ENCODE measurements at places on chromosomes 3 and 15.
A peak's percentile ranks its signal among the peaks of the same experiment; 100 is the strongest.

DNA sequence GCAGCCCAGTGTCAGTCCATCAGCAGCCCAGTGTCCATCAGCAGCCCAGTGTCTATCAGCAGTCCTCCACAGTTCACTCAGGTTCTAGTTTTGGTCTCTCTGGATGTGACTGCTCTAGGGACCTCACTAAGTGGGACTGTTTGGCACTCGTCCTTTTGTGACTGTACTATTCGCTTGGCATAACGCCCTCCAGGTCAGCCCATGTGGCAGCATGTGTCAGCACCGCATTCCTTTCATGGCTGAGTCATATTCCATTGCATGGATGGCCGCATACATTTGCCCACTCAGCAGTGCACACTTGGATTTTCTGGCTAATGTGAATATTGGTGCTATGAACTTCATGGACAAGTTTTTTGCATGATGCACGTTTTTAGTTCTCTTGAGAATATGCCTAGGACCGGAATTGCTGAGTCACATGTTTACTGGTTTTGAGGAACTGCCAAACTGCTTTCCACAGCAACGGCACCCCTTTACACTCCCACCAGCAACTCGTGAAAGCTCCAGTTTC lies 16.4 kb downstream of the CHST13 start:
- DNase-seq: no peak

DNA sequence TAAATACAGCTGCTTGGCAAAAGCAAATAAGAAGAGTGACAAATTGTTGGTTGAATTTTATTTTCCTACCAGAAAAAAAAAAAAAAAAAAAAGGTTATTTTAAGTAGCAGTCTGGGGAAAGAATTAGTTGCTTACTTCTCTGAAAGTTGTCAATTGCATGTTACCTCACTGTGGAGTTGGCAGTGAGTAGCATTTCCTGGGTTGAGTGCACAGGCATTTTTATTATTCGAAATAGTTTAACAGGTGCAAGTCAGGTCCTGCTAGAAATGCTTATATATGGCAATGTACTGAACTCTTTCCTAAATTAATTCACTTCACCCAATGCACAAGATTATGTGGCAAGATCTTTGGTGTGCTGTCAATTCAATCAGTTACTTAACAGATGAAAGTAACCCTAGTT lies 680.6 kb downstream of the EPHA3 start:
- no peak for DNase-seq

GRCh38 chr15:42056934-42057798 lies 36.3 kb upstream of the PLA2G4E start:
- DNase-seq: peak; percentile 35

GRCh38 chr3:130014526-130014925 lies 40.0 kb downstream of the TRH start:
- no peak for DNase-seq

DNA sequence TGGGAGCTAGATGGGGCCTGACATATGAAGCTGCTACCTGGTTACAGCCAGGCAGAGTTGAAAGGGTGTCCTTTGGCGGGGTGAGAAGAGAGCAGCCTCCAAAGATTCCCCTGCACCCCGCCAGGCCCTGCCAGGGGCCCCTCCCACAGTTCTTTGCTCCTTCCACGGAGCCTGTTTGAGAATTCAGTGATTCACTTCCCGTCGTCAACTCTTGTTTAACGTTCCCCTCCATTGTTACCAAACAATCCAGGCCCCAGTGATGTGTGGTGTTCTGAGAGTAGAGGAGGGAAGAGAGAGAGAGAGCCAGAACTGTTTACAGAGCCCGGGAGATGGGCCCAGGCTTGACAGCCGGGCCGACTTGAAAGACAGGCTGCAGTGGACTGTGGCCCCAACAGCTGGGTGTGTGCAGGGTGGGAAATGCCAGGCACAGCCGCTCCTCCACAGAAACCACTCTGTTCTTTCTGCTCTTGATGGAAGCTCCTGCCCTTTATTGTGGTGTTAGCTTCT lies 81.5 kb downstream of the SMAD3 start:
- peak; percentile 38 for DNase-seq

- no peak for DNase-seq
Observed at GRCh38 chr15:75153087-75153486, 48.6 kb upstream of the C15orf39 start.

GRCh38 chr15:45573961-45574629 lies 13.1 kb upstream of the BLOC1S6 start:
- DNase-seq: no peak

DNA sequence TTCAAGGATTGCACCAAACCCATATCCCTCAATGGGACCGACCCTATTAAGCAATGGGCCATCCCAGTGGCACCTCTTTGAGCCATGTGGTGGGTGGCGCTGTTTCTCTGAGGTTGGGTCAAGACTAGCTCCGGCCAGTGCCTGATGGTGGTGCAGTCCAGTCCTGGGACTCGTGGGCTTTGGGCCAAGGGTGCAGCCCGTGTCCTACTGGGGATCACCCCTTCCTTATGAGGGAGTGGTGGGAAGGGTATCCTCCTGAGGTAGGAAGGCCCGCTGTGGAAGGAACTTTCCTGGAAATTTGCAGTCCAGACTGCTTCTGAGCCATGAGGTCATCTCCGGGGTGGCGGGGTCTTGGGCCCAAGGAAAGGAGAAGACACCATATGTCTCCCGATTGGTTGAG lies 231.6 kb downstream of the SNRPN start:
- no peak for DNase-seq

GRCh38 chr3:100789579-100789978 lies 80.3 kb downstream of the TFG start:
- DNase-seq: no peak

- DNase-seq: no peak
Observed at GRCh38 chr3:185558395-185558794, 6.0 kb upstream of the LIPH start.

DNA sequence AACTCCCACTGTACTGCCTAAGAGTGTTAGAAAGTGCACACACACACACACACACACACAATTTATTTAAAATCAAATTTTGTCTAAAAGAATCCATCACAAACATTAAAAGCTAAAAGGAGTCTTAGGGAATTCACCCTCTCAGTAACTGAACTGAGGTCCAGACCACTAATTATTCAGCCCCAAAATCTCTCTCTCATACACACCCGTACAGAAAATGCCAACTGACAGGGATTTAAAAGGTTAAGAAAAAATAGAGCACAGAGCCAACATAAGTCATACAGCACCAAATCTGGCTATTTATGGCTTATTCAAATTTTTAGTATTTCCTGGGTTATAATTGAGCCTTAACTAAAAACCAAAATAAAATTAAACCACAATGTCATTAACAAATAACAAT lies 20.7 kb downstream of the GBE1 start:
- DNase-seq: no peak

DNA sequence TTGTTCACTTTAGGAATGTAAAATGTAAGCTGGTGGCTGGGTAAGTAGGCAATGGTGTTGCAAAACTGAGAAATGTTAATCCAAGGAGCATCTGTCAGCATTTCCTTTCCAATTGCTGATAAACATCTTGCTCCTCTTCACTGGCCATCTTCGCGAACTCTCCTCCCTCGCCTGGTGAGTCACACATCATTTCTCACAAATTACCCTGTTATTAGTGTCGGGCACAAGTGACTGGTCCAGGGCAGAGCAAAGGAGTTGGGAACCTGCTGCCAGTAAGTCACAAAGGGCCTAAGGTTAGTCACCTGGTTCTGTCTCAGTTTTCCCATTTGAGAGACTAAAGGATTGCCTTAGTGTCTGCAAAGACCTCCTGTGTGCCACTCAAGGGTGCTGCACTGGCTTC lies 13.0 kb downstream of the CERS3 start:
- no peak for DNase-seq

GRCh38 chr3:178352326-178353005 lies 183.8 kb upstream of the KCNMB2 start:
- no peak for DNase-seq

GRCh38 chr3:44516230-44516629 lies 38.8 kb upstream of the ZNF445 start:
- no peak for DNase-seq

- DNase-seq: no peak
Observed at GRCh38 chr3:32703491-32703972, 18.5 kb downstream of the CNOT10 start.

- DNase-seq: peak; percentile 68
Observed at GRCh38 chr3:136751316-136752171, 634 bp downstream of the STAG1 start.

All from CD4-positive, alpha-beta memory T cell (primary cell).